T47D (cell line): ENCODE measurements at places on chromosomes 11 and 22.

DNA sequence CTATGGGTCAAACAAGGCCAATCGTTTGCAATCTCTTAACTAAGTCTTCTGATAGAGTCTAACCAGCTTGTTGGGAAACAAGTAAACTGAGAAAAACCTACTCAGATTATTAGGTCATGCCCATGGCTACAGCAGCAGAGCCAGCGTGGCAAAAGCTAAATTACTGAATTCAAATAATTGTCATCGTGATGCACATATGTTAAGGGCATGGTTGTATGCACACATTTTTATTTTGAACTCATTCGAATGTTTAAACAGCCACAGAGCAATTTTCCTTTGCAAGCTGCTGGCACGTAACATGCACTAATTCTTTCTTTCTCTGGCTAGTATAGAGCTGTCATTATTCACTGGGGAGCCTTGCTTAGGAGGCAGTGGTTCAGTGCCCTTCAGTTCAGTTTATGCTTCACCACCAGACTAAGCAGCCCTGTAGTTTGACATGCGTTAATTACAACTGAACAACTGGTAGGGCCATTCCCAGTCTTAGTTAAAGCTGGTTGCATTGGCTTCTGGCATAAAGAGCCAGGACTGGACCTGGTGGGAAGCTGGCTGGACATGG is 396.4 kb downstream of the METTL15 start:
- DNase-seq, result peak; percentile 44

DNA sequence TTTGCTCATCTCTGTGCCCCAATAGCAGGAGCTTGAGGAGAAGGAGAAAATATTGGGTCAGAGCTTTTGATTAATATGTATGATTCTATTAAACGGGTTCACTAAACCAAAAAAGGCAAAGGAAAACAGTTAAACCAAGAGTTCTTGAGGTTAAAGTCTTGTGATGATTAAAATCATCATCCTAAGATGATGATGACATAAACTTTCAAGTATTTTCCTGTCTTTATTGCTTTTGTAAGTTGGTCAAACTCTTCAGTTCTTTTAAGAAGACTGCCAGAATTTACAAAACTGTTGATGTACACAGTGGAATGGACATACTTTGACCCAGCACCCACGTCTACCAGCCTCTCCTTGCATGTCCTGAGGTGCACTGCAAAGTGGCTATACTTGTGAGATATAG is 41.0 kb downstream of the FDX1 start:
- no peak for DNase-seq

- no peak for DNase-seq
Measured at GRCh38 chr22:45204819-45205218, 35.9 kb downstream of the KIAA0930 start.

- no peak for DNase-seq
Measured at GRCh38 chr22:46857142-46857884, 94.9 kb downstream of the TBC1D22A start.

DNA sequence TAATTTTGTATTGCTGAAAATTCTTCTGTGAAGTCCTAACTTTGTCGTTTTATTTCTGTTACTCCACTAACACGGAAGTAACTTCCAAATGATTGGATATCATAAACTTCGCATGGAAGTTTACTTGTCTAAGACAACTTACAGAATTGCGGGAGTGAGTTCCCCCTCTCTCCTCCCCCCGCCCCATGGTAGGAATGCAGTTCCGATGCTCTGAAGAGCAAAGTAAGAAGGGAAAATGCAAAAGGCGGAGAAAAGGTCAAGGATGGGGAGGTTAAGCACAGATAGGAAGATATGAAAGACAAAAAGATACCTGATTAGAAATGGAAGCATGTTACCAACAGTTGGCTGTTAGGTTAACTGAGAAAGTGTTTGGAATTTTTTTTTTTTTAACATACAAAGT is 1.3 kb downstream of the EIF3M start:
- DNase-seq, result no peak

DNA sequence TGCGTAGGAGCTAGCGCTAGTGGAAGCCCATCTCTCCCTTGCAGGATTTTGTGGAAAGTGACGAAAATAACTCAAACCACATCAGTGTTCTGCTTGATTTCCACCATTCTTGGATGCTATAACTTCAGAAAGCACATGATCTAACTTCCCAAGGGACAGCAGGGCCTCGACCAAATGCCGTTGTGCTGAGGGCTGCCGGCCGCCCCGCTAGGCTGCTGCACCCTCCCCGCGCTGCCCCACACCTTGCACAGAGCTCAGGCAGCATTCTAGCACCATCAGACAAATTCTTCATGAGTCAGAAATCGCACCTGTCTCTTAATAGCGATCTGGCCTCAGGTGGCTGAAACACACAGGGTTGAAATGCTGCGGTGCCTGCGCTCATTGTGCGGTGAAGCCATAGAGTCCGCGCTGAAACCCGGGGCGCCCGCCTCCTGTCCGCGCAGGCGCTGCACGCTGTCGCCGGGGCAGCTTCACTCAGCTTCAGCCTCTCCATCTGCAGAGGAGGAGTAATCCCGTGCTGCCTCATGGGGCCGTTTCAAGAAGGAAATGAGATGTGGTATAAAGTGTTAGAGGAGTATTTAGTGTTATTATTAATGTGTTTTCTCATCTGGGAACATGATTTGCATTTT is 59.2 kb upstream of the B3GAT1 start:
- DNase-seq, result no peak

DNA sequence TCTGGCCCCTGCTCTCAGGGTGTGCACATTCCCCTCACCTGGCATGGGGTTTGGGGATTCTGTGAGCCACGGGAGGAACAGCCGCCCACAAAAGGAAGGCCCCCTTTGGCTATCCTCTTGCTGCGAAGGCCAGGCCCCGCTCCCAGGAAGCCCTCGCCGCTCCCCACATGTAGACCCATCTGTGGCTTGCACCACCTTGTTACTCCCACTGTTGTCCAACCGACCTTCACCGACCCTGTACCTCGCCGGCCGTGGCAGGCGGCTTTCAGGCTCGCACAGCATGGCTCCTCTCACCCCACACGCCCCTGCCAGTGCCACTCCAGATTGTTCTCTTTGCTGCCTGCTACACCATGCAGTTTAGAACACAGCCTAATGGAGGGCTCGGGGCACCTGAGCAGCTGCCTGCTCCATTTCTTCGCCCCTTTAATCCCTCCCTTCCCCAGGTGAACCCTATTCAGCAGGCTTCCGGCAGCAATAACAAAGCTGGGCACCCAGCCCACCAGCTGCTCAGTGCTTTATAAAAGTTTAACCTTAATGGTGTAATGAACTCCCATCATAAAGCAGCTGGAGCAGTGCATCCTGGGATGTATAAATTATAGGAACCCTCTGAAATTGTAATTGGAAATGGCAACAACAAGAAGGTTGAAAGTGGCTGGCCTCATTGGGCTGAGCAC is 10.7 kb downstream of the DAGLA start:
- no peak for DNase-seq

DNA sequence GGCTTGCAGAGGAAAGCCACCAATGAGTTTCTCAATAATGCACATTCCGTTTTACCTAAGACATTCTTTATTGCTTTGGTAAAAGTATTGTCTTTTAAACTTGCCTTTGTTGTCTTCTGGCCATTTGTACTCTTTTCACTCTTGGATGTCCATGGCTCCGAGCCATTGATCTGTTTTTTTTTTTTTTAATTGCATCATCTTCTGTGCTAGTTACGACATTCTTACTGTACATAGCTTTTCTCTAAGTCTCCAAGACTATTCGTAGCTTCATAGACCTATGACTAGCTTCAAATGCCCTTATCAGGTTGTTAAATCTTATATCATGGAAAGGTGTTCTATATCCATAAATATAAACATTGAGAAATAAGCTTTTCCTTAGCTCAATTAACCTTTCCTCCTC is 1522.6 kb downstream of the FAM181B start:
- no peak for DNase-seq

- no peak for DNase-seq
Measured at GRCh38 chr11:116473790-116474346, 298.9 kb downstream of the BUD13 start.

DNA sequence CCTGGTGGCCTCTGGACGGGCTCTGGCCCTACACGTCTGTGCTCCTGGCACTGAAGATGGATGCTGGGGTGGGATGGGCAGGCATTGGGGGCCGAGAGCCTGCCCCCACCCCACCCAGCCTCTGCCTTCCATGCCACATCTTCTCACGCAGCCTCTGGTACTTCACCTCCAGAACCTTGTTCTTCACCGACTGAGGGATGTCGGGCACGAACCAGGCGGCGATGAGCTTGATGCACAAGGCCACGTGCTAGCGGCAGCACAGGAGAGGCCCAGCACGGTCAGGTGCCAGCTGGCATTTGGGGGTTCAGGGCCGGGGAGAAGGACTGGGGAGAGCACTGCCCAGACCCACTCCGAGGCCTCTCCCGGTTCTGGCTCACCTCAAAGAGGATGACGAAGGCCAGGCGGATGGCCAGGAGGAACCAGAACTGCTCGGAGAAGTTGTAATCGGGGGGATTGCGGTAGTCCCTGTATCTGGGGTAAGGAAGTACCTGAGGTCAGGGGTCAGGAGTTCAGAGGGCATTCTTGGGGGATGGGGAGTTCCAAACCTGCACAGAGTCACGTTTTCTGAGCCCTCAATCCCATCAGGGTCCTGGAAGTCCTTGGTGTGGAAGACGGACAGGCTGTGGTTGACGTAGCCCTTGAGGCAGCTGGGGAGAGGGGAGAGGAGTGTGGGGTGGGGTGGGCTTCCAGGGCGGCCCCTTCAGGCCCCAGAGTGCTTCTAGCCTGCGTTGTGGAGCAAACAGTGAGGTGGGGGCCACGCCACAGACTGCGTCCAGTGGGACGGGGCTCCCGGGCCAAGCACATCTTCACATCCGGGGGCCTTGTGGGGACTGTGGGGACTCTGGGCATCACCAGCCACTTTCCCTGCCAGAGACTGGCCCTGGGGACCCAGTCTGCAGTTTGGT is 3.8 kb upstream of the SIGIRR start:
- no peak for DNase-seq

DNA sequence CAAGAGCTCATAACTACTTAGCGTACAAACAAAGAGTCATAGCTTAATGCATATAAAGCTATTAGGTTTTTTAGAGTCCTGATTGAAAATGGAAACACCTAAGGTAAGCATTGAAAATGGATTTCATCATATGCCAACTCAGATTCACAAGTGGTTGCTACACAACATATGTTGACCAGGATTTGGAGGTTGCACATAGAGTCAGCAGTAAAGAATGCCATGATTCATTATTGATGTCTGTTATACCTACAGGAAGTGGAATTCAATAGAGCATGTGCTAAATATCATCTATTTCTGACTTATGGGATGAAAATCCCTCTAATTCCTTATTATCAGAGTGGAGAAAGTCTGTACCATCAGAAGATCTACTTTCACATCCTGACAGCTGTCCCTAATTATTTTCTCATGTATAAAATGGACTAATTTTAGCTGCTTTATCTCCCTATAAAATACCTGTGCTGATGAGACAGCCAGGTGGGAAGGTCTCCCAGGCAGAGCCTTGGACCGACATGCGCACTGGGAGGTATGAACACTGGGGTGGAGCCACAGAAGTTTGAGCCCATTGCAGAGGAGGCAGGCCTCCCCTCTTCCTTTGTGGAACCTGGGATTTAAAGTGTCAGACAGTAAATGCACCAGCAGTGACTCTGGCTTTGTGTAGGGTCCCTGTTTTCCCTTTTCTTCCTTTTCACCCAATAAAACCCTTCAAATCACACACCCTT is 204.2 kb downstream of the AASDHPPT start:
- peak; percentile 33 for DNase-seq

- no peak for DNase-seq
Measured at GRCh38 chr11:26844963-26845362, 123.1 kb upstream of the SLC5A12 start.

- DNase-seq, result no peak
Measured at GRCh38 chr11:60530454-60531100, 15.4 kb downstream of the MS4A13 start.
